ENCODE measurements at places on chromosomes 16 and 17.

DNA sequence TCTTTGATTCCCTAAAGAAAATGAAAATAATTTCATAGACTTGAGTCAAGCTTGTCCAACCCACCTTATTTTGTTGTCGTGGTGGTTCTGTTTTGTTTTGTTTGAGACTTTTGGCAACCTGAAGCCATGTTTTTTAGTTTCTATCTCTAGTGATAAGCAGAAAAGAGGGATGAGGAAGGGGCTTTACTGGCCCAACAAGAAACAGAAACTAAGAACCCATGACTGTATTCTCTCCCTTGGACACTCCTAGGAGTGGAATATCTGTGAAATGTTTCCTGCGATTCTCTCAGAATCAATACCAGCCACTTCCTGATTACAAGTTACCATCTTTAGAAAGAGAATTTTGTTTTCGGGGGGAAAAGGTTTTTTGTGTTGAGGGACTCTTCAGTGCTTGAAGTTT, 207.5 kb downstream of the PRKCA start:
- no peak for DNase-seq

- no peak for DNase-seq
These were observed 147.8 kb downstream of the SPECC1 start for GRCh38 chr17:20157001-20157310.

- peak; percentile 12 for DNase-seq
These were observed at the start of gene MEIOC for GRCh38 chr17:44655983-44656710. MEIOC (plus strand) TSS chr17:44656468; CDS start chr17:44656614, 146 bp downstream.

DNA sequence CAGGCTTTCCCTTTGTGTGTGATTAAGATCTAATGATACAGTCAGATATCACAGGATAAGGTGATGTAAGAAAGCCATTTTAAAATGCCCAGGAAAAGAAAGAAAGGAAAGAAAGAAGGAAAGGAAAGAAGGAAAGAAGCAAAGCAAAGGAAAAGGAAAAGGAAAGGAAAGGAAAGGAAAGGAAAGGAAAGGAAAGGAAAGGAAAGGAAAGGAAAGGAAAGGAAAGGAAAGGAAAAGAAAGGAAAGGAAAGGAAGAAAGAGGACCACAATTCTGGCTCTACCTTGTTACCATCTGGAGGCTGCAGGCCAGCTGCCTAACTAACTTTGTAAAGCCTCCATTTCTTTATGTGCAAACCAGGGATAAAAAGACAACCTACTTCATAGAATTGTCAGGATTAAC, 131.6 kb downstream of the DYNLRB2 start:
- no peak for DNase-seq

DNA sequence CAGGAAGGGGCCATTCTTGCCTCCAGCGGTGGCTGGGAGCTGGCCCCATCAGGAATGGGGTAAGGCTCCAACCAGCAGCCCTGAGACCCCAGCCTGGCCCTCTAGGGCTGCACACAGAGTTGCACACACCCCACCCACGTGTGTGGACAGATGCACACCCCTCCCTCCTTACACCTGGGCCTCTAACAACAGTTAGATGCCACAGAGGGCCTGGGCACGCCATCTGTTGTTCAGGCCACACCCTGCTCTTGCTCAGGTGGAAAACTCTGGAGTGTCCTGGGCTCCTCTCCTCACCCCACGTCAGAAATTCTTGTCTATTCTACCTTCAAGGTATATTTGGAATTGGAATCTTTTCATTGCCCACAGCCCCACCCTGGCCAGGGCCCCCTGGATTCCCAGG, 13.3 kb upstream of the RAI1 start:
- DNase-seq: no peak

DNA sequence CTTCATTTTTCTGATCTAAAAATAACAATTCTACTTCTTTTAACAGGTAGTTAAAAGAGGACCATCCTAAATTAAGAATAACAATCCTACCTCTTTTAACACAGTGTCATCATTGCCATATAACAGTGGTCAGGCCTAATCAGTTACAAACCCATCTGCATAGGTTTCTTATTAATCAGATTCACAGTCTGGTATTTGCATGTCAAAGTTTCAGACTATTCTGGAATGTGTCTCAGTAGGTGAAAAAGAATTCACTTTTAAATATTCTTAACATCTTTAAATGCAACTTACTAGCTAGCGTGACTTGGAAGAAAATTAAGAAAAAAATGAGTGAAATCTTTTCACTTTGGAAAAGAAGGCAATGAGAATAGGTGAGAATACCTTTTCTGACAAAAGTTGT, 6.8 kb upstream of the KRT12 start:
- DNase-seq: no peak

GRCh38 chr17:19551591-19552148, 18.0 kb downstream of the SLC47A1 start:
- no peak for DNase-seq

DNA sequence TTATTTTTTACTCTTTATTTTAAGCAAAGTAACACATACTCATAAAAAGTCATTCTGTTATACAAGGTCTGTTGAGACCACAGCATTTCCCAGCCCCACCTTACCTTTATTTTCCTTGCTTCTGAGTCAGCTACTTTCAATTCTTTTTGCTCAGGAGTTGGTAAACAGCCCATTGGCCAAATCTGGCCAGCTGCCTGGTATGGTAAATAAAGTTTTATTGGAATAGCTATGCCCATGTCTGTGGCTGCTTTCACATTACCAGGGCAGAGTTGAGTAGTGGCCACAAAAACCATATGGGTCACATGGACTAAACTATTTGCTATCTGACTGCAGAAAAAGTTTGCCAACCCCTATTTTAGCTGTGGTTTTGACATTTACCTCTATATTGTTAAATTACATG, 3.4 kb upstream of the NSRP1 start:
- DNase-seq: peak; percentile 36

GRCh38 chr17:29219378-29220047, 27.1 kb upstream of the CRYBA1 start:
- peak; percentile 92 for DNase-seq

GRCh38 chr17:82525712-82526111, 6.2 kb downstream of the FOXK2 start:
- DNase-seq: no peak
